Right renal pelvis (tissue), 4 donors: ENCODE measurements at places on chromosomes 7 and 10.

GRCh38 chr10:129258283-129258923 is 208.6 kb upstream of the MGMT start:
- no peak for DNase-seq

GRCh38 chr7:111075498-111075897 is 15.4 kb upstream of the LRRN3 start:
- DNase-seq, result no peak

DNA sequence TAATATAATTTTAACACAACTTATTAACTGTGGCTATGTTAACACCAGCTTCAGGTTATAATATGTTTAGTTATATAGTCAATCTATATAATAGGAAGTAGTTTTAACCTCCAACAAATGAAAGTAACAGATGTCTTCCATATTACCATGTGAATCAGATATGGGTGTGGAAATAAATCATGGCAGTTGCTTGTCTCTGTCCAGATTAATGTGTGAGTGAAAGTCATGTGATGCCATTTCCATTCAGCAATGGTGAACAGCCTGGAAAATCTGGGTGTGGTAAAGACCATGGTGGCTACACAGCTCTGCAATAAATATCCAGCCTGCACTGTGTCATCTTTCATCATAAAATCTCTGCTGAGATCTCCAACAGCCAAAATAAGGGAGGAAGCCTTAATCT is 27.8 kb downstream of the HEPACAM2 start:
- DNase-seq, result no peak

DNA sequence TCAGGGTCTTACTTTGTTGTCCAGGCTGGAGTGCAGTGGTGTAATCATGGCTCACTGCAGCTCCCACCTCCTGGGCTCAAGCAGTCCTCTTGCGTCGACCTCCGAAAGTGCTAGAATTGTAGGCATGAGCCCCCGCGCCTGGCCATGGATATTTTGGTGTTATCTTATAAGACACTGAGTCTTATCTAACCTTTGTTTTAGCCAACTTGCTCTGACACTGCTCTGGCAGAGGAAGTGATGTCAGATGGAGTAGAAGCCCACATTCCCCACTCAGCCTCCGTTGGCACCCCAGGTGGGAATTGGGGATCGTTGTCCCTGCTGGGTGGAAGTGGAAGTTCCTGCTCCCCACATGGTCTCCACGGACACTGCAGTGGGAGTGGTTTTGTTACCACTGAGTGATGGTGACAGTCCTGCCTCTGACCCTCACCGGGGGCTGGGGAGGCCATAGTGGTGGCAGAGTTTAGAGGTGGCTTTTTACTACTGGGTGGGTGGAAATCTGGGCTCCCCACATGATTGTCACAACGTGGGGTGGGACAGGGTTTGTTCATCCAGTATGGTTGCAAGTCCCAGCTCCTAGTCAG is 98.9 kb downstream of the ANKRD61 start:
- DNase-seq, result no peak

GRCh38 chr10:79583488-79584024 is 23.3 kb upstream of the SFTPA2 start:
- DNase-seq, result no peak

GRCh38 chr10:125778556-125778955 is 2.9 kb upstream of the MMP21 start:
- no peak for DNase-seq

DNA sequence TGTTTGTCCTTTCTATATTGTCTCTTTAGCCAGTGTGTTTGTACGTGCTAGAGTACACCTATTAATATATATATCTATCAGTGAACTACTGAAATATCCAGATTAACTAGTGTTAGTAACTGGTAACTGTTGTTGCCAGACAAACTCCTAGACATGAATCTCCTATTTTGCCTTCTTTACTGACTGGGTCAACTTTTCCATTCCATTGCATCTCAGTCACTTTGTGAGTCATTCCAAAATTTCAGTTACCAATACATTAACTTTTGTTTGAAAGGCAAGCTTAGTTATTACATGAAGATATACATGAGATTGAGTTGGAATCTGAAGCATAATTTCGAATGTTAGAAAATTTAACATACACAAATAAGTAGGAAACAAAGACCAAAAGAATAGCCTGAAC is 51.4 kb downstream of the BTAF1 start:
- DNase-seq, result no peak

DNA sequence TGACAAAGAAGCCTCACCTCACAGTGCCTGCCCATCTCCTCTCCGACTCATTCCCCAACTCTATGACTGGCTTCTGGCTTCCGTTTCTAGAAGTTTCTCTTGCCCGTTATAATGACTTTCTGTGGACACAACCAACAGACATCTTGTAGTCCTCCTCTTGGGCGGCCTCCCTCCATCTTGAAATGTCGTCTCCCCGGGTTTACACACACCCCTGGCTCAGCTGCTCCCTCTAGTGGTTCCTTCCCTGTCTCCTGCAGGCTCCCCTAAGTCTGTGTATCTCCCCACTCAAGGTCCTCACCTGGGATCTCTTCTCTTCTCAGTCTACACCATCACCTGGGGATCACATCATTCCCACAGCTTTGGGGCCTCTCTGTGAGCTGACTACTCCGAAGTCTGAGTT is 123.4 kb upstream of the NEBL start:
- DNase-seq, result no peak

DNA sequence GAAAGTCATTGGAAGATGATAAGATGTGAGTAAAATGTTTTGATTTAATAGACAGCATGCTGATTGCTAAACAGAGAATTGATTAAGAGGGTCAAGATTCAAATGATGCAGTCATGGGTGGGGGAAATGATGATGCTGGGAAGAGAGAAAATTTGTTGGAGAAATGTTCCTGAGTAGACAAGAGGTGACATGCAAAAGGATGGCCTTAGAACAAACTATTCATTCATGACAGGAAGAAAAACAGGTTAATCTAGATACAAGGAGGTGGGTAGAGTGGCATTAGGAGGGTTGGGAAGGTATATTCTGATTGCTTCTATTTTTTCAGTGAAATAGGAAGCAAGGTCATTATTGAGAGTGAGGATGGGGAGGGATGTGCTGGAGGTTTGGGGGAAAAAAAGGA is 146.7 kb downstream of the SEM1 start:
- no peak for DNase-seq

DNA sequence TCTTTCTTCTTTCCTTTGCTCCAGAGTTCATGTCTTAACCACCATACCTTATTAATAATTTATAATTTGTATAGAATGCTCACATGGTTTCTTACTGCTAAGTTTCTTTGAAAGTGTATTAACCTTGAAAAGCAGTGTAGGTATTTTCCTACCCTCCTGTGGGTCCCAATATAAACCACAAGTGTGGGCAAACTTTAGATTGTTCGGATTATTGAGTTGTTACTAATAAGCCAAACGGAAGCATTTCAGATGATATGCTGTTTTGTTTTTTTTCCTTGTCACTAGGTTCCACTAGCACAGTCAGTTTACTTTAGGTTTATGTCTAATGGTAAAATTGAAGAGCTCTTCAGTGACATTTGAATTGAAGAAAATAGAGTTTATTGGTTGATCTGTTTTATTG is 10.2 kb downstream of the SSBP1 start:
- no peak for DNase-seq

DNA sequence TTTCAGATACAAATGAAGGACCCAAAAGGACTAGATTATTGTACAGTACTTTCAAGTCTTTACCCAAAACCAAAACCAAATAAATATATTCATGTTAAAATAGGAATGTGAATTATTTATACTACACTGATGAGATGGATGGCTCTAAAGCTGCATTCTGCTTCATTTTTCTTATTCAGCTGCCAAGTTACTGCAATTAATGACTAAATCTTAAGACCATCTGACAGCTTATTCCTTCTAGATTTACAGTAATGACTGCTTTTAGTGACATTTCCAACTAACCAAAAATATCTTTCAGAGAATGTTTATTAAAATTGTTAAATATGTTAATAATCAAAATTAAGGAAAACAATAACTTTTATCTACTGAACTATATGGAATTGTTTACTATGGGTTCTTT is 20.9 kb downstream of the ENKUR start:
- no peak for DNase-seq

DNA sequence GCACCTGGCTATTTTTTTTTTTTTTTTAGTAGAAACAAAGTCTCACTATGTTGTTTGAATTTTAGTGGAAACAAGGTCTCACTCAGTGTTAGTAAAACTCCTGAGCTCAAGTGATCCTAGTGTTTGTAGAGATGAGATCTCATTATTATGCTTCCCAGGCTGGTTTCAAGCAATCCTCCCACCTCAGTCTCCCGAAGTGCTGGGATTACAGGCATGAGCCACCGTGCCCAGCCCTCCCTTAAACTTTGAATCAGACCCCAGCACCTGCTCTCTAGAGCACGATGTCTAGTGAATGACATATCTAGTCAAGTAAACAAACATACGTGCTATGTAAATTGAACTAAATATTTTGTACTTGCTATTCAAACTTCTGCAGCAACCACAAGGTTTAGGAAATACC is 105.6 kb upstream of the MYO3A start:
- no peak for DNase-seq

DNA sequence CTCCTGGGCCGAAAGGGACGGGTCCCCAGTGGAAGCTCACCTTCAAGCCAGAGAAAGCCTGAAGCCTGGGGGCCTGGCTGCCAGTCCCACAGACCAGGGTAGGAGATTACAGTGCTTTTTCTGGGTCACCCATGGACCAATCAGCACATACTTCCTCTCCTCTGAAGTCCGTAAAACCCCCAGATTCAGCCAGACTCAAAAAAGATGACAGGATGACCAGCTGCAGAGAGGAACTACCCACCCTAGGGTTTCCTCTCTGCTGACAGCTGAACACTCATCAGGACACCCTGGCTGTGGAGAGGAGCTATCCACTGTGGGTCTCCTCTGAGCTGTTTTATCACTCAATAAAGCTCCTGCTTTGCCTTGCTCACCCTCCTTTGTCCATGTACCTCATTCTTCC is 78.0 kb downstream of the SAMD9 start:
- no peak for DNase-seq

GRCh38 chr7:2637505-2638223 is 5.9 kb downstream of the TTYH3 start:
- DNase-seq, result no peak

GRCh38 chr10:75877877-75878276 is 446.5 kb downstream of the LRMDA start:
- DNase-seq, result no peak

DNA sequence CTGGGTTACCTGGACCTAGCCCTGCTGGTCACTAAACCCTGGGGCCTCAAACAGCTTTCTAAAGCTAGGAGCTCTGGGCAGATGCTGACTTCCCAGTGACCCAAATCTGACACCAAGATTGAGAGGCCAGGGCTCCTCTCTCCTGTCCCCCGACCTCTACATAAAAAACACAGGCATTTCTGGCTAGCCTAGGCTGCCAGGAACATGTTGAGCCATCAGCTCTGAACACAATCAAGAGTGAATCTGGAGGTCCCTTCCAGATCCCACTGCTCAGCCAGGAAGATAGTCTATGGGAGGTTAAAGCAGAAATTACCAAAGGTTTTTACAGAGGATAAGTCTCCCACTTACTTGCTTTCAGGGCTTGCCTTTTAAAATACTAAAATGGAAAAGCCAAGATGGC is 22.1 kb upstream of the PDE1C start:
- DNase-seq, result no peak

DNA sequence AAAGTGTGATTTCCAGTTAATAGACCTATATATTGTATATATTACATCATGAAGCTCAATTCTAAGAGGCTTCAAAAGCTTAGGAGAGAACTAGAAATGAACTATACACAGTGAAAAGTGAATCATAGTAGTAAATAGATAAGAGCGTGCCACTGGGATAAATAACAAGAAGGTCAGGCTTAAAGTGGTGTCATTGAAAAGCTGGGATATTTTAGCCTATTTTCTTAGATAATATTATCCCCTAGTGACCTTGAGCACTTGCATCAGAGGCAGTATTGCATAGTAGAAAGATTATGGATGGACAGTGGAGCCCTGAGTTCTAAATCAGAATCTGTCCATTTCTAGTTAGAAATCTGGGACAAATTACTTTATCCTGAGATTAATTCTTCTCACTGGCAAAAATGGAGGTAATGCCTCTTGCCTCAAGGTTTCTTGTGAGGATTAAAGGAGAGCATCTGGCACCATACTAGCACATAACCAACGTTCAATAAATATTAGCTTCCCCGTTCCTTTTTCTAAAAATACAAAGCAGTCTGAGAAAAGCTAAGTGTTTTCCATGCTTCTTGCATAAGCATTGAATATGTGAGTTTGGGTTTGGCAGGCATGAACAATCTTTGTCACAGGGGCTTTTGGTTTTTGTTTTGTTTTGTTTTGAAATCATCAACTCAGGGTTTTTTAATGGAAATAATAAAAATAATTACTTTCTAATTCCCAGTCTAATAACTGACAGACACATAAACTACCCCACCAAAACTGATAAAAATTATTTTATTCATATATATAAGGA is 27.3 kb upstream of the MACC1 start:
- no peak for DNase-seq

GRCh38 chr10:36515319-36515718 is 610.1 kb upstream of the ANKRD30A start:
- no peak for DNase-seq

DNA sequence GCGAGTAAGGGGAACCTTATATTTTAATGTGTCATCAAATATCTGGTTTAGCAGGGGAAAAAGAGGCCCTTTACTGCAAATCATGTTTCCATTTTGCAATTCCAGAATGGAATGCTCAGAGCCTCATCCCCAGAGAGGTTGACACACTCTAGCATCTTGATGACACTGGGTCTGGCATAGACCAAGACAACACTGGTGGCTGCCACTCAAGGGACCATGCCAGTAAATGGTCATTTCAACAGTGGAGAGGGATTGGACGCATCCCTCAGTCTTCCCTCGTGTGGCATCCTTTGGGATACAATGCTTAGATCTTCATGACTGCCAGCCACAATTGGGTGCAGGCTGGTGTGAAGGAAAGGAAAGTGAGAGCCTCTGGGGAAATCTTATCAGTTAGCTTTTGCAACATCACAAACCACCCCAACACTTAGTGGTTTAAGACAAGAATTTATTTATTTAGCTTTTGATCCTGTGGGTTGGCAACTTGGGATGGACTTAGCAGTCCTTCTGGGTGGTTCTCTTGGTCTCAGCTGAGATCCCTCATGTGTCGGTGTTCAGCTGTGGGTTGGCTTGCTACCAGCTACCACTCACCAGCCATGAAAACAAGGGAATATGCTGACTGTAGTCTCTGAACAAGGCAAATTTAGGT is 21.6 kb downstream of the TACC2 start:
- no peak for DNase-seq

GRCh38 chr10:84632866-84633265 is 304.5 kb downstream of the CCSER2 start:
- DNase-seq, result no peak

DNA sequence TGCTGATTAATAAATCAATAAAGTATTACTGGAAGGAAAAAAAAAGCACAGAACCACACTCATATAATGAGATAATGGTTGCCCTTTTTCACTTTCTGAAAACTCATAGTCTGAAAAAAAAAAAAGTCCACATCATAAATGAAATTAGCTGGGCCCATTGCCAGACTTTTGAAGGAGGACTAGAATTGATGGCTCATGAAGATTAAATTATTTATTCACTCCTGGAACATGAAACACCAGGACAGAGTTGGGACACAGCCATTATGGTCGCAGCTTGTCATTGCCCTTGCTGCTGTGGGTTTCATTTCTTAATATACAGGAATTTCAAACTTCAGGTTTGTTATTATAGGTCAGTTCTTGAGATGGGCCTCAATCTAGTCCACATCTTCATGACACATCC is 91.9 kb downstream of the CNTNAP2 start:
- DNase-seq, result no peak

- no peak for DNase-seq
Observed at GRCh38 chr10:117175215-117175900, 21.9 kb upstream of the KCNK18 start.

- no peak for DNase-seq
Observed at GRCh38 chr10:74880041-74880440, 53.6 kb downstream of the KAT6B start.
